ENCODE measurements at places on chromosomes 12 and 14.
A peak's percentile ranks its signal among the peaks of the same experiment; 100 is the strongest.

GRCh38 chr14:68966872-68967301 lies 12.2 kb downstream of the ACTN1 start:
- DNase-seq: no peak

- peak; percentile 20 for DNase-seq
Observed at GRCh38 chr12:1947081-1947480, 28.6 kb upstream of the CACNA2D4 start.

DNA sequence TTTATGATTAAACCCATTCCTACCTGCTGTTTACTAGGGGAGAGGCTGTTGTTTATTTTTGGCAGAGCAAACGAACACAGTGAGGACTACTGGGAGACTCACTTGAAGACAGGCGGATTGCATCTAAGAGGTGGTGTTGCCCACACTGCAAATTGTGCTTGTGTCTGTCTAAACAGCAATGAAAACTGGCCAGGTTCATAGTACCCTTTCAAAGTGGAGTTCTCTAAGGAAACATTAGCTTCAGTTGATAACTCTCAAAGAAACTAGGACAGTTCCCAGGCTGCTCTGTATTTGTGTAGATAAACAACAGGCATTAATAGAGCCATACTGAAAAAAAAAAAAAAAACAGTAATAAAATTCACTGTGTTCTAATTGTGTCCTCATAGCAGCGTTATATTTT lies 466.0 kb upstream of the RGS6 start:
- DNase-seq: no peak

DNA sequence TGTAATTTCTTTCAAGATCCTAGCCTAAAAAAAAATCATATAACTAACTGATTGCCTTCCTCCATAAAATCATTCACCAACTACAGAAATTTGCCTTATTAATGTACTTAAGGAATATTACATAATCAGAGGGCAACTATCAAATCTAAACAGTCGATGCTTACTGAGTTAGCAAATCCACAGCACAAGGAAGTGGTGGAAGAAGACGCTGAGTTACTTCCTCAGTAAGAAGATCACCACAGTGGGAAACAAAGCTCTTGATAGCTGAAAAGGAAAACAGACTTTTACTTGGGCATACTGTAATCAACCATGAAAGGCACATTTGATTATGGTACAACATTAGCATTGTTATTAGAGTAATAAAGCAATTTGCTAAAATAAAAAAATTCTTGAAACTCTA lies 48.7 kb downstream of the HEATR5A start:
- DNase-seq: no peak

GRCh38 chr14:104676694-104677511 lies 12.5 kb upstream of the INF2 start:
- no peak for DNase-seq

- no peak for DNase-seq
Observed at GRCh38 chr14:80468331-80469122, 257.2 kb upstream of the DIO2 start.

GRCh38 chr12:100151769-100152168 lies 9.1 kb upstream of the BLTP3B start:
- no peak for DNase-seq

GRCh38 chr12:118190266-118190665 lies 54.3 kb downstream of the PEBP1 start:
- DNase-seq: no peak

DNA sequence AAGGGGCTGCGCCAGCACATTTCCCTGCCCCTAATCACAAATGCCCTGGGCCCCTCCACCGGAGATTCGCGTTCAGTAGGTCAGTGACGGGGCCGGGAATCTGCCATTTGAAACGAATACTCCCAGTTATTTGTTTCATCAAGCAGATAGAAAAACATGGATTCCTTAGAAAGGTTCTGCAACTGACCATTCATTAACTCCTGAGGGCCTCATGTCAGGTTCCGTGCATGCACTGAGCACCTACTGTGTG lies 25.6 kb upstream of the UBC start:
- DNase-seq: no peak

DNA sequence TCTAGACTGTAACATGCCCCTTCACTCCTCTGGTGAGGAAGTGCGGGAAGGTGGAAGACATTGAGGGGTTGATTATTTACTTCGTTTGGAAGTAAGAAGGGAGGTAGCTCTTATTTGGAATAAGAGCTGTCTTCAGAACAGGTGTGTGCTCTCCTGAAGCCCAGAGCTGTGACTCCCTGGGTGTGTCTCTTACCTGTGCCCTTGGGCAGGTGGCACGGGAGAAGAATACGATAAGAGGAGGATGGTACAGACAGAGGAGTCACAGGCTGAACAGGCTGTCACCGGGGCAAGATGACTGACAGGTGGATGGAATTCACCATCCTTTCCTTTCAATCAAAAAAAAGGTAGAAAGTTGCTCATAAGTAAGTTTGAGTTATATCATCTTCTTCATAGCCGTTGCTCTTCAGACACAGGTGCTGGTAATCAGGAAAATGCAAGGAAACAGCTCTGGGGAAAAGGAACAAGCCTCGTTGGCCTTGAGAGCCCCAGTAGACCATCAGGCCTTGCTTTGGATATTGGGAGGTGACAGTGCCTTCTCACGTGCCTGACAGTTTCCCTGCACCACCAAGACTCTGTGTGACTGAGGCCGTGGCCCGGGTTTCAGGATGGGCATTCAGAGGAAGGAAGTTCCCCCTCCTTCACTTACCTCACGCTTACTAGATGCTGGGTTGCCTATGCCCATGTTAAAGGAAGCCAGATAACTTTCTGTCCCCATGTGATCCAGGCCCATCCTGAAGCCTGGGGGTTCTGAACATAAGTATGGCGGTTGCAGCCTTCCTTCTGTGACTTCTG lies 120.4 kb downstream of the ETV6 start:
- DNase-seq: no peak

- no peak for DNase-seq
Observed at GRCh38 chr12:68863109-68863770, 55.3 kb downstream of the MDM2 start.

DNA sequence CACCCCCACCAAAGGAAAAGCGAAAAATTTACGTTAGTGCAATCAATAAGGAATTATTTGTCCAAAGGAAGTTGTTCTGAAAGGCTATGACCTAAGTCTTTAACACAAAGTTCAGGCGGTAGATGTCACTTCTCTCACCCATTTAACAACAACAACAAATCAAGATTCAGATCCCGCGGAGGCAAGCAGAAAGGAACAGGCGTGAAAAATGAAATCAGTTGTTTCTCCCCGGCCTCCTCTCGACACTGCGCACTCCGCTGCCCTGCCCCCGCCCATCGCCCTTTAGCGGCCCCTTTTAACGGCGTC lies 1.4 kb downstream of the DENND5B start:
- no peak for DNase-seq

- no peak for DNase-seq
Observed at GRCh38 chr12:47986832-47987231, 17.4 kb downstream of the COL2A1 start.

GRCh38 chr14:96217376-96217913 lies 12.8 kb downstream of the BDKRB2 start:
- no peak for DNase-seq

- no peak for DNase-seq
Observed at GRCh38 chr12:24960222-24960855, 11.4 kb upstream of the BCAT1 start.

GRCh38 chr12:96308881-96309280 lies 91.4 kb downstream of the CDK17 start:
- no peak for DNase-seq

- no peak for DNase-seq
Observed at GRCh38 chr14:55031190-55031589, 4.2 kb downstream of the SOCS4 start.

GRCh38 chr12:53338916-53339315 lies 2.8 kb upstream of the SP7 start:
- no peak for DNase-seq

GRCh38 chr12:44574586-44574985 lies 301.5 kb downstream of the NELL2 start:
- no peak for DNase-seq

DNA sequence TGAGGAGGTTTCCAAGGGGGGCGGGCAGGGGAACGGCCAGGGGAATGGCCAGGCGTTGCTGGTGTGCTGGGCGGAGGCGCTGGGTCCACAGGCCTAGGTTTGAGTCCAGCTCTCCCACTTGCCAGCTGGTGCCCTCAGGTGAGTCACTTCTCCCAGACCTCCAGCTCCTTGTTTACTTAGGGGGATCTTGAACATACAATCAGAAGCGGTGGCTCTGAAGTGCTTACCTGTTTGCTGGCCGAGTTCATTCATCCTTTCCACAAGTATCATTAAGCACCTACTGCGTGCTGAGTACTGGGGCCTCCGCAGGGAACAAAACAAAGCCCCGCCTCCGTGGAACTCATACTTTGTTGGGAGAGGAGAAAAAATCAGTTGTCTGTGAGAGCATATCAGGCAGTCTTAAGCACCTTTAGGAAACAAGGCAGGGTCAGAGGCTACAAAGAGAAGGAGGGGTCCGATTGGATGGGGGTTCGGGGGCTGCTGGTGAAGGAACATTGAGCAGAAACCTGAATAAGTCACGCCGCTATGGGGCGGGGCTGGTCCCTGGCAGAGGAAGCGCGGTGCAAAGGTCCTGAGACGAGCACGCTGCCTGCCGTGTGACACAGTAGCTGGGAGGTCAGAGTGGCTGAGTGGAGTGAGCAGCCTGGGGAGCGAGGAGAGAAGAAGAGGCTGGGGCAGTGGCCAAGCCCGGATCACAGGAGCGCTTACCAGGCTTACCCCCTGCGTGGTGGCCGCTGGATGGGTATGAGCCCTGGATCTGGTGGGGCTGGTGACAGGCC lies 15.1 kb downstream of the MVK start:
- DNase-seq: no peak

DNA sequence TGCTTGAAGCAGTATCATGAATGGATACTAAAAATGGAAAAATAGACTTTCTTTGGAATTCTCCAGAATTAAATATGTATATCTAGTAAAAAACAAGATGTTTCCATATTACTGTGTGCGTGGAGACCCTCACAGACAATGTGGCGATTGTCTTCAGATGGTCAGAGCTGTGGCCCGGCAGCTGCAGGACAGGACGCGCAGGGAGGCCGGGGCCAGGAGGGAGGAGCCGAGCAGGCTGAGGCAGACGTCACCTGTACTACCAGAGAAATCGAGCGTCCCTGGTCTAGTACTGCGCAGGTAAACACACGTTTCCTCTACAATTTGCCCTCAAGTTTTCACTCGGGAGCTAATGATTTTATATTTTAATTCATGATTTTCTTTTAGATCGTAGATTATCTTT lies 22.8 kb downstream of the DDX51 start:
- no peak for DNase-seq

DNA sequence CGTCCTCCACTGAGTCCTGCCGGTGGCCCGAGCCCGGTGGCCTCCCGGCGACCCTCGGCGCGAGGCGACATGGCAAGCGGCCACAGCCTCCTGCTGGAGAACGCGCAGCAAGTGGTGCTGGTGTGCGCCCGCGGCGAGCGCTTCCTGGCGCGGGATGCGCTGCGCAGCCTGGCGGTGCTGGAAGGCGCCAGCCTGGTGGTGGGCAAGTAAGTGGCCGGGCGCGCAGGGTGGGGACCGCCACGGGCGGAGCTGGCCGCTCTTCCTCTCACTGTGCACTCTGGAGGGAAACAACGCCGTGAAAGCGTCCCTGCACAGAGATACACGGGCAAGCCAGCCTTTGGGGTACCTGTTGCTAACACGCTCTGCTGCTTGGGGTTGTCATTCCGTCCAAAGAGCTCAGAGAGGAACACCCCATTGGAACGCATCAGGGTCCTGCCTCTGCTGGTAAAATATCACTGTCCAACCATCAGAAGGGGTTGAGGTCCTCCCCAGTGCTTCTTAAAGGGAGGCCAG lies at the start of gene AMDHD1:
Gene AMDHD1 (plus strand): TSS at position 2 of the 513 bp plus-strand sequence. CDS start 68 bp downstream, at position 70.
- no peak for DNase-seq

GRCh38 chr12:116297224-116297834 lies 19.8 kb upstream of the MED13L start:
- DNase-seq: no peak
